ENCODE measurements at places on chromosomes 12 and 14.

GRCh38 chr14:96790706-96791105 lies 6.5 kb upstream of the VRK1 start:
- no peak for DNase-seq

DNA sequence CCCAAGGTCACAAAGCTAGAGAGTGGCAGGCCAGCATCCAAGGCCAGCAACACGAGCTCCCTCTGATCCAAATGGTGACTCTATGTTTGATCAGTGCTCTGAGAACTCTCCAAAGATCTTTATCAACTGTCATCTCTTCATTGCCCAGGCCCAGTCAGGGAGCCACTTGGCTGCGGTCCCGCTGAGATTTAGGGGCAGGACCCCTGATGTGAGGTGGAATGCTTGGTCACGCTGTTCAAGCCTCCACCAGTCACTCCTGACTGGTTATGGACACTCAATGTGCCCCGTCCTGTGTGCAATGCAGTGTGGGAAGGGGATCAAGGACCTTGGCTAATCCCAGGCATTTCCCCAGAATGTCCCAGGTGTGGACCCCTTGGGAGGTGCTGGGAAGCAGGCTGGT lies 19.8 kb upstream of the TCL1B start:
- no peak for DNase-seq

- DNase-seq, result no peak
These were observed 19.4 kb upstream of the IFNG start for GRCh38 chr12:68178774-68179439.

- DNase-seq, result no peak
These were observed 59.2 kb upstream of the TSPAN8 start for GRCh38 chr12:71216725-71217579.

GRCh38 chr14:52299692-52300278 lies 14.3 kb upstream of the PTGER2 start:
- no peak for DNase-seq

DNA sequence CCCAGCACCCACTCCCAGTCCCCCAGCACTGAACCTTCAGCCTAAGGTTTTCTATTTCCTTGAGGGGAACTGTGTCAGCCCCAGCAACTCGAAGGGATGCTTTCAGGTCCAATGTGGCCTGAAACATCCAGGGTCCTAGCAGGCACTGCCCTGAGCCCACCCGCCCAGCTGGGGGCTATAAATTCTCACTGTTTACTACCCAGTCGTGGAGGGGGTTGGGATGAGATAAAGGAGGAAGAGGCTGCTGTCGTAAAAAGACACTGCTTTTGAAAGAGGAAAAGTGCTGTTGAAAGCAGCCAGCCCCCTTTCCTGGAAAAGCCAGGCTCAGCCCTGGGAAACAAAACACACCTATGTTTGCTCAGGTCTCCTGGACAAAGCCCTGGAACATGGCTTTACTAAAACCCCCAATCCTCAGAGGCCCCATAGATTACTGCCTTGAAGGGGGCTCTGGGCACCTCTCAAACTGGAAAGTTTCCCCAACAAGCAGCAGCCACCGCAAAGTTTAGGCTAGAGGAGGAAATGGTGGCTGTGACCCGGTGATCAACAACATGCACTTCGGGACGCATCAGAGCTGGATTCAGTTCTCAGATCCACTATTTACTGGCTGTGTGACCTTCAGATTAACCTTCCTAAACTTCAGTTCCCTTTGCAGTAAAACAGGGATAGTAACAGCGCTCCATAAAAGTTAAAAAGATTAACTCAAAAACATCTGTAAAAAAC lies 51.0 kb downstream of the ACTN1 start:
- DNase-seq, result no peak

- DNase-seq, result no peak
These were observed 82.9 kb upstream of the TRHDE start for GRCh38 chr12:72189266-72189665.

- DNase-seq, result no peak
These were observed 42.3 kb downstream of the CPM start for GRCh38 chr12:68890701-68891113.

DNA sequence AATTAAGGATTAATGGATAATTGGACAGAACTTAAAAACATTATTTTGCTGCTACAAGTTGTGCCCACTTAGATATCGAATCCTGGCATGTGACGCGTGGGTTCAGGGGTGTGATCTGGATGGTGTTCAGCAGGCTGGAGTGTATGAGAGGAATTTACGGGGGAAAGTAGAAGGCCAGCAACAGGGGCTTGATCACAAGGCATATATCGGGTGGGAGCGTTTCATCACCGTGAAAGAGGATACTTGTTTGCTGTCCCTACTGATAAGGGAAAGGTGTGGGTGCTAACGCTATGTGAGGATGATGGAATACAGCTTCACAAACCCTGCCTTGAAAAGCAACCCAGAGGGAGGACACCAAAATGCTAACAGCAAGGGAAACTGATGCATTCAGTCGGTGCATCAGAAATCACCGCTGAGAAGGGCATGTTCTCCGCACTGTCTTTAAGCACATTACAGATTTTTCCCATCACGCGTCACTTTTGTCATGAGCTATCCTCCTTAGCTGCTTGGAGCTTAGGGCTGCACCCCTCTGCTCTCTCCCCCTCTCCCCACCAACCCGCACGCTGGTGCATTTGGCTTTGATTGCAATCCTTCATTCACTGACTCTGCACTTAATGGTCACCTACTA lies 13.4 kb downstream of the HHIPL1 start:
- no peak for DNase-seq

GRCh38 chr14:104689109-104689880 lies at the start of gene INF2:
Gene INF2, plus strand, starts transcription at chr14:104689618. Its CDS starts 11,748 bp downstream, at chr14:104701366.
- DNase-seq, result no peak

DNA sequence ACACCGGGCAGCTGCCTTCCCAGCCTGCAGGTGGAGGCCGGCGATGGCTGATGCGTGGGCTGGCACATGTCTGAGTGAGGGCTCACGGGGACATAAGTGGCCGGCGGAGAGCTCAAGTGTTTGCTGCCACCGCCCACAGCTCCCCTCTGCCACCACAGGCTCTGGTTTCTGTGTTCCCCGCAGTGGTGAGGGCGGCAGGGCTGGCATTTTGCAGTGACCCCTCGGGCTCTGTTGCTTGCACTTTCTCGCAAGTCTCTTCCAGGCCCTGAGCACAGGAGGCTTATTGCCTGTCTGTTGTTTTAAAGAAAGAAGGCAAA lies 271.0 kb upstream of the RTL1 start:
- DNase-seq, result no peak

GRCh38 chr12:24795699-24796347 lies 153.1 kb downstream of the BCAT1 start:
- no peak for DNase-seq

- DNase-seq, result no peak
These were observed 66.8 kb upstream of the CFL2 start for GRCh38 chr14:34781242-34781641.

- no peak for DNase-seq
These were observed 196.0 kb downstream of the DUSP6 start for GRCh38 chr12:89156340-89156739.

DNA sequence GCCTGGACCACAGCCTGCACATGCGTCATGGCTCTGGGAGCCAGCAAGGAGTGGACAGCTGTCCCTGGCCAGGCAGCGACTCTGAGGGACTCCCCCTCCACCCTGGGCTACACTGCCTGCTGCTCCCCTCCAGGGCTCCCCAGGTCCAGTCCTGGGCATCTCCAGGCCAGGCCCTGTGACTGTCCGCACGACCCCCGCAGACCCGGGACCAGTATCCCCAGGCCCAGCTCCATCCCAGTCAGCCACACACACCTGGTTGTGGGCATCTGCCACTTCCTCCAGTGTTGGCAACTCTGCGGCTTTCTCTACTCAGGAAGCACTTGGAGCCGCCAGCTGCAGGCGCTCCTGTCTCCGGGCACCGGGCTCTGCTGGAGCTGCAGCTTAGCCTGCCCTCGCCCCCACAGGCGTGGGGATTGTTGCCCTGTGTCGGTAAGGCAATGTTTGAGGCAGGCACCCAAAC lies 2.4 kb downstream of the ULK1 start:
- DNase-seq, result no peak

GRCh38 chr12:123113026-123113425 lies 37.9 kb downstream of the PITPNM2 start:
- DNase-seq, result no peak

DNA sequence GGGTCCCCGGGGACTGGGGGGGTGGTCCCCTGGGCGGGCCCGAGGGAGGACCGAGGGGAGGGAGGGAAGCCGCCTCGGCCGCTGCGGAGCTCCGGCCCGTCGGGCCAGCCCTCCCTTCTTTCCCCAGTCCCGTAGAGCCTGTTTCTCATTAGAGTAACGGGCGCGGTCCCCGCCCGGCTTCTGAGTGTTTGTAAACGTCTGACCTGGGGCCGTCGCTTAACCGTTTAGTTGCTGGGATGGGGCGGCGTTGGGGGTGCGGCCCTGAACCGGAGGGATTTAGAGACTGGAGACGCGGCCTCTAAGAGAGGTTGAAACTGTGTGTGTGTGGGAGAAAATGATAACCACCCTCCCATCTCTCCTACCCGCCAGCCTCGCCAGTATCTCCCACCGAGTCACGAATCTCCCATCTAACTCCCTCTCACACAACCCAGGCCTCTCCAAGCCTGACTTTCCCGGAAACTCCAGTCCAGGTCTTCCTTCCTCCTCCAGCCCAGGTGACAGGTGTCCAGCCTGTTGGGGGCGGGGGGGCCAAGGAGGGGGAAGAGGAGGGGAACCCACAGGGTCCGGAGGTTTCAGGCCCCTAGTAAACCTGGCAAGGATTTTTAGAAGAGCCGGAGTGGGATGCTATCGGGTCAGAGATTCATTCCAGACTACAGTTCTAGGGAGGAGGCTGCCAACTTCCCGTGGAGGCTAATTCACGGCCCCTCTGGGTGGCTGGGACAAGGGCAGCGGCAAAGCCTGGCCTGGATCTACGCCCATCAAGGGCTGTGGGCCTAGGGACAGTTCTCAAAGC lies 1.1 kb upstream of the NFATC4 start:
- DNase-seq, result peak; percentile 87

DNA sequence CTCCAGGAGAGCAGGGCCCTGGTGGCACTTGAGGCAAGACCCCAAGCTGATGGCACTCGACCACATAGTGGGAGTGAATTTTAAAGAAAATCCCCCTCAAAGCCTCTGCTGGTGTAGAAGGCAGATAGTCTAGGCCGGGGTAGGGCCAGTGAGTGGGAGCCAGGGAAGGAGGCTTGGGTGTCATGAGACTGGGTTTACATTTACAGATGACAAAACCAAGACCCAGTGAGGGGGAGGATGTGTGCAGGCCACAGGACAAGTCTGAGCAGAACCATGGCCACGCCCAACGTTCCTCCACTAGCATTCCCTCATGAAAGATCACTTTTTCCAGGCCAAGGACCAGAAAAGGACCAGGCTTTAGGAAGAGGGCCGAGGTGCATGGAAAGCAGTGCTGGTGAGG lies 42.0 kb downstream of the EVL start:
- DNase-seq, result no peak

DNA sequence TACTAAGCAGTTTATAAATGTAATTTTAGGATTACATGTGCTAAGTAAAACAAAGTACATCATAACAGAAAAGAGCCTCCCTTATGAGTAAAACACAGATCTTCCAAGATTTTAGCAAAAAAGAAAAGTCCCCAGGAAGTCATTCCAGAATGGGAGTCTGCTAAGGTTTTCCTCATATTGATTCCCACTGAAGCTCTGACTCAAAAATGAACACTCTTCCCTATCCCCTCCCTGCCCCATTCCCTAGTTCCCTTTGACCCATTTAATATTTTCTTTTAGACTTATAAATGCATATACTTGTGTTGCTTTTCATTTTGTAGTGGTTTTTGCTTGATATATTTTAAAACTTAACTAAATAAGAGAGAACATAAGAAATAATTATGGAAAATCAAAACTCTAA lies 40.1 kb downstream of the PTGER2 start:
- no peak for DNase-seq

- DNase-seq, result no peak
These were observed 49.2 kb upstream of the GTF2A1 start for GRCh38 chr14:81269979-81270375.
